CD4-positive, alpha-beta T cell treated with Interferon alpha-2 for 1 hour (primary cell): ENCODE measurements at places on chromosomes 11 and 22.

- DNase-seq, result no peak
Measured at GRCh38 chr11:40125054-40125453, 1334.4 kb downstream of the LRRC4C start.

GRCh38 chr22:30044369-30044768, 35.9 kb upstream of the HORMAD2 start:
- no peak for DNase-seq

DNA sequence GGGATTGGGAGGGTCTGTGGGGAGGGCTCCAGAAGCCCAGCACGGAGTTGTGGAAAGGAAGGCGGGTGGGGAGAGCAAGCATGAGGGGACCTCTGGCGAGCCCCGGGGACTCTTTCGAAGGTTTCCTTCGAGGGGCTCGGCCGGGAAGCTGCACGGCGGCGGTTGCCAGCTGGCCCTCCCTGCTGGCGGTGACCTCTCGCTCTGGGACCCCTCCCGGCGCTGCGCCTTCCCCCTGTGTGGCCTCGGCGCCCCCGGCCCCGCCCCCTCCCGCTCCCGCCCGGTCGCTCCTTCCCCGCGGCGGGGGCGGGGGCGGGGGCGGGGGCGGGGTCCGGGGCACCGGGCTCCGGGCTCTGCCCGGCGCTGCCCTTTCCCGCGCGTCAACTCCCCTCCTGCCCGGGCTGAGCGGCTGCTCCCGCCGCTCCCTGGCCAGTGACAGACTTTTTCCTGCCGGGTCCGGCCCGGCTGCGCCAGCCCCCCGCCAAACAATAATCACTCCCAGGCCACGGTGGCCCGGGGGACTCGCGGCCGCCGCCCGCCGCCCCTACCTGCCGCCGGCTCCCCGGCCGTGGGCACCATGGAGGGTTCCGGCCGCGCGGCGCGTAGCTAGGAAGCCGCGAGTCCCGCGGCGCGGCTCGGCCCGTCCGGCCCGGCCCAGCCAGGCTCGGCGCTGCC, 941 bp downstream of the CLCF1 start:
- DNase-seq, result no peak

DNA sequence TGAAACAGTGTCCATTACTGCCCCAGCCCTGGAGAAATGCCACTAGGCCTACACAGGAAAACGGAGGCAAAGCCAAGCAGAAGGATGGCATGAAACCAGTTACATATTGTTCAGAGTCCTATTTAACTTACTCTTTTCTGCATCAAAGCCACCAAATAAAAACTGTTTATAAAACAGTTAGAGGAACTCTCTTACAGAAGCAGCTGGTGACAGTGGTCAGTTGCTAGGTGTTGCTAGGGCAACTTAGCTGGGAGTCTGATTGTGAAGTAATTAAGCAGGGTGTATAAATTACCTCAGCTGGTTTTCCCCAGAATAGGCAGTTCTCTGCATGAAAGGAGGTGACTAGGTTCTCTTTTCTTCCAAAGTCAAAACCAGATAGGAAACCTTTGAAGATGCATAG, 115.6 kb upstream of the ZBED5 start:
- DNase-seq, result no peak

- no peak for DNase-seq
Measured at GRCh38 chr11:96474263-96474662, 84.5 kb downstream of the JRKL start.

GRCh38 chr11:108147150-108147549, 25.8 kb downstream of the ACAT1 start:
- no peak for DNase-seq

DNA sequence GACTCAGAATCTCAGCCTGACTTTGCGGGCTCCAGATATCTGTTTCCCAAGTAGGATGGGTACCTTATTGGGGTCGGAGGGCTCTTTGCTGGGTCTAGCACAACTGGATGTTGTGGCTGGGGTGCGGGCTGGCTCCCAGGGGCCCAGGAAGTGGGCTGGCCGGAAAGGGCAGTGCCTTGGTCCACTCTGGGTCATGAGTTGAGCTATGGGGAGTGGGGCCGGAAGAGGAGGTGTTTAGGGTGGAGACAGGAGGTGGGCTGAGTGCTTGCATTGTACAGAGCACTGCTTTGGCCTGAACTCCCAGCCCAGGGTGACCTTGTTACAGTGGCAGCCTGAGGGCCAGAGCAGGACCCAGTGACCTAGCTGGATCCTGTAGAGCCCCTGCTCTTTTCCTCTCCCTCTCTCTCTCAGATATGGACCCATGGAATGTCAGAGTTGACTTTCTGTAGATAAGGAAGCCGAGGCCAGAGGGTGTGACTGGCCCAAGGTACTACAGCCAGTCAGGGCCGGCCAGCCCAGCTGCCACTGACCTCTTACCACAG, 13.2 kb downstream of the PHLDB1 start:
- no peak for DNase-seq

- no peak for DNase-seq
Measured at GRCh38 chr22:21457023-21457787, 10.0 kb upstream of the TMEM191C start.

DNA sequence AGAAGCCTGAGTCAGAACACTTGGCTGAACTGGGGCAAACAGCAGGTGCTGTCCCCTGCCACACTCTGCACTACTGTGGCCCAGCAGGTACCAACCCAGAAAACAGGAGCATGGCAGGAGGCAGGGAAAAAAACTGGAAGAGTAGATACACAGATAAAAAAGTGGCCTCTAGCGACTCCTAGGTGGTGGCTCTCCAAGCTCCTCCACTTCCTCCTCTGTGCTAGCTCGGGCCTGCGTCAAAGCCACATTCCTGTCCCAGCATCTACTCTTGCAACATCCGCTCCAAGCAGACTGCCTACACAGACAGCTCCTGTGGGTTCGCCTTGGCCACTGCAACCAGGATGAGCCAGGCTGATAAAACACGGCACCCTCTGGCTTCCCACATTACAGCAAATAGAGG, 6.9 kb downstream of the OR8B12 start:
- DNase-seq, result no peak

DNA sequence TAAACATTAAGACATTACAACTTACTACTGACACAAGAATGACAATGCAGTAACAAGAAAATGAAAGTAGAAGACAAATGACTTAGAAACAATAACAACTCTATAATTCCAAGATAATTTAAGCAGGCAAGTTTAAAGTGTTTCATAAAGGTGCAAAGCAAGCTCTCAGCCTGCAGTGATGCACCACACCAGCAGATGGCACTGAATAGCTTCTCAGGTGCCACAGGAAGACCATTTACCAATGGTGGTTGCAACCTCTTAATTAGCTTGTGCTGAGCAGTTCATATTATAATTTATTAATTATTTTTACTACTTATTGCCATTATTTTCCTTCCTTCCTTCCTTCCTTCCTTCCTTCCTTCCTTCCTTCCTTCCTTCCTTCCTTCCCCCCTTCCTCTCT, 60.6 kb downstream of the NXPE2 start:
- peak; percentile 2 for DNase-seq

GRCh38 chr22:30266445-30267381, at the start of gene OSM:
Gene OSM (minus strand): TSS chr22:30266851. CDS start chr22:30266799, 52 bp downstream.
- peak; percentile 89 for DNase-seq
